Aorta (tissue), 5 donors: ENCODE measurements at places on chromosomes 5 and 9. TPM values are rescaled to one million over a fixed set of nuclear protein-coding genes. Genes with fewer than 3 reads are reported as not detected.

The DCAF10 gene
- 8.3 TPM for polyA plus RNA-seq

The BHMT gene
- 2.3 TPM for polyA plus RNA-seq

DNA sequence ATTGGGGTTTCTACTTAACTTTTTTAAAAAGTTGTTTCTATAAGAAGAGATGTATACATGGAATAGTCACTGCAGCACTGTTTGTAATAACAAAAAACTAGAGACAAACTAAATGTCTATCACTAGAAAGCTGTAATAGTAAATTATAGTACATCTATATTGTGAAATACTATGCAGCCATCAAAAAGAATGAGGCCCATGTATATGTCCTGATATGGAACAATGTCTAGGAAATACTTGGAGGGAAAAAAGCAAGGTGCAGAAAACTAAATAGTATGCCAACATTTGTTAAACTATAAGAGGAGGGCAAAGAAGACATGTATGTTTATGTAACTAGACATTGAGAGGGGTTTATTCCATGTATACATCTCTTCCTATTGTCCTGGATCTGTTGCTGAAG, 2.9 kb upstream of the RAB14 start:
- no peak for DNase-seq

The TOPORS gene
- 8.6 TPM for polyA plus RNA-seq

DNA sequence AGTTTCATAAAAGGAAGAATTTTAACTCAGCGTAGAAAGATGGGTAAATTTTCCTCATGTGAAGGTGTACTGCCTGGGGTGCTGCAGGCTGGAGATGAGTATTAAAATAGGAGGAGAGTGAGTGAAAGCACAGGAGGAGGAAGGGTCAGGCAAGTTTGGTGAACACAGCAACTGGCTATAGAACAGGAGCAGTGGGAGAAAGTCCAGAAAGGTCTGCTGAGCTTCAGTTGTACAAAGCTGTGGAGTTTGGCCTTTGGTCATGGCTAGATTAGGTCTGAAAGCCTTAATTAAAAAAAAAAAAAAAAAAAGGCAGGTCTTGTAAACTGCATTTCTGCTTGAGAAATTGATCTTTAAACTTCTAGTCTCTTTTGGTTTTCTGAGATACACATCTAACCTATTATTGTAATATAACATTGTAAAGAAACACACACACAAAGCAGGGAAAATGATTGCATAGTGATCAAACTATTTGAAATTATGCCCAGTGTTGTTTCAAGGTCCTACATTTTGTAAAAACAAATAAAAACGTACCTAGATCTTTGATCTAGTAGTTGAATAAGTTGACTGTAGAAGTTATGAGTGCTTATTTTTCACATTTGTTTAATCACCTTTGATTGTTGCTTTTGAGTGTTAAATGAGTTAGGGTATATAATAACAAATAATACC, 43.6 kb downstream of the MAP3K1 start:
- DNase-seq: no peak

- DNase-seq: no peak
Observed at GRCh38 chr5:55509796-55510522, 24.8 kb downstream of the PLPP1 start.
